ENCODE measurements at places on chromosomes 6 and 20. TPM values are rescaled to one million over a fixed set of nuclear protein-coding genes. Genes with fewer than 3 reads are reported as not detected.

Gene RSPH4A
- 0.25 TPM for total RNA-seq

Gene CENPQ
- 1.2 TPM for total RNA-seq

Gene PPIL6
- 2.3 TPM for total RNA-seq

Gene CDH4
- 0.28 TPM for total RNA-seq

Gene SLC17A2
- total RNA-seq, result 0.21 TPM

Gene MAPK13
- 46.3 TPM for total RNA-seq

Measured in pancreas (tissue), 10 donors.